ENCODE measurements at places on chromosomes 16 and 17. TPM values are rescaled to one million over a fixed set of nuclear protein-coding genes. Genes with fewer than 3 reads are reported as not detected.

SLC13A2 gene
- not detected for total RNA-seq

DNA sequence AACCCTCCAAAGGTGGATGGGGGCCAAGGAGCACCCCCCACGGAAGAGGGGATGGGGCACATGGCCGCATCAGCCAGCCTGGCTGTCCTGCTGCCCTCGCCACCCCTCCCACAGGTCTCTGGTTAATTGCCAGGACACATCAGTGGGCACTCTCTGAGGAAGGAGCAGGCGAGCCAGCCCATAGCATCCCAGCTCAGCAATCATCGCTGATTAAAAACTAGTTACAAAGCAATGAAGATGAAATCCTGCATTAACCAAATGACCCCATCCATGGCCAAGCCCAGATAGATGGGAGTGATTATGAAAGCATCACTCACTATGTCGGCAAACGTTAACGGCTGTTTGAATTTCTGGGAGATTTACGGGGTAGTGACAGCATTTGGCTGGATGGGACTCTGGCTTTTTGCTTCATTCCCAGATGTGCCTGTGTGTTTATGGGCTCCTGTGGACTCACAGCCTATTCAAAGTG, 45.3 kb downstream of the CCDC182 start:
- no peaks in the 10 kb centered on the region for H3K36me3 ChIP-seq
- H3K27me3 ChIP-seq: no peaks in the 10 kb centered on the region
- H3K4me3 ChIP-seq: no peak overlapping the region
- H3K27ac ChIP-seq: no peak overlapping the region

CACNG1 gene
- not detected for total RNA-seq

- no peak overlapping the region for H3K4me3 ChIP-seq
- H3K4me1 ChIP-seq: peaks cover 24% of the 10 kb centered on the region
- peak; percentile 92 for DNase-seq
- H3K27me3 ChIP-seq: no peaks in the 10 kb centered on the region
- H3K36me3 ChIP-seq: peaks cover 56% of the 10 kb centered on the region
Measured at GRCh38 chr16:88700636-88701482, 5.3 kb downstream of the RNF166 start.

SLC16A5 gene
- 4.6 TPM for total RNA-seq

- H3K36me3 ChIP-seq: peaks cover 40% of the 10 kb centered on the region
- no peaks in the 10 kb centered on the region for H3K4me1 ChIP-seq
- H3K4me3 ChIP-seq: no peak overlapping the region
- H3K27me3 ChIP-seq: no peaks in the 10 kb centered on the region
- no peak overlapping the region for H3K27ac ChIP-seq
Measured at GRCh38 chr16:87757841-87758426, 7.9 kb downstream of the KLHDC4 start.

ZNF423 gene
- total RNA-seq: 3.6 TPM

BEAN1 gene
- total RNA-seq: 0.41 TPM

GRCh38 chr17:28226563-28227315, 92.3 kb upstream of the TMEM97 start:
- peaks cover 47% of the 10 kb centered on the region for H3K27me3 ChIP-seq
- no peaks in the 10 kb centered on the region for H3K36me3 ChIP-seq
- peaks cover 13% of the 10 kb centered on the region for H3K4me1 ChIP-seq
- no peak for DNase-seq
- no peak overlapping the region for H3K27ac ChIP-seq

- no peak overlapping the region for H3K27ac ChIP-seq
- H3K4me1 ChIP-seq: no peaks in the 10 kb centered on the region
- no peaks in the 10 kb centered on the region for H3K36me3 ChIP-seq
- no peak overlapping the region for H3K4me3 ChIP-seq
Measured at GRCh38 chr17:60947100-60947499, 269.4 kb downstream of the BCAS3 start.

DNA sequence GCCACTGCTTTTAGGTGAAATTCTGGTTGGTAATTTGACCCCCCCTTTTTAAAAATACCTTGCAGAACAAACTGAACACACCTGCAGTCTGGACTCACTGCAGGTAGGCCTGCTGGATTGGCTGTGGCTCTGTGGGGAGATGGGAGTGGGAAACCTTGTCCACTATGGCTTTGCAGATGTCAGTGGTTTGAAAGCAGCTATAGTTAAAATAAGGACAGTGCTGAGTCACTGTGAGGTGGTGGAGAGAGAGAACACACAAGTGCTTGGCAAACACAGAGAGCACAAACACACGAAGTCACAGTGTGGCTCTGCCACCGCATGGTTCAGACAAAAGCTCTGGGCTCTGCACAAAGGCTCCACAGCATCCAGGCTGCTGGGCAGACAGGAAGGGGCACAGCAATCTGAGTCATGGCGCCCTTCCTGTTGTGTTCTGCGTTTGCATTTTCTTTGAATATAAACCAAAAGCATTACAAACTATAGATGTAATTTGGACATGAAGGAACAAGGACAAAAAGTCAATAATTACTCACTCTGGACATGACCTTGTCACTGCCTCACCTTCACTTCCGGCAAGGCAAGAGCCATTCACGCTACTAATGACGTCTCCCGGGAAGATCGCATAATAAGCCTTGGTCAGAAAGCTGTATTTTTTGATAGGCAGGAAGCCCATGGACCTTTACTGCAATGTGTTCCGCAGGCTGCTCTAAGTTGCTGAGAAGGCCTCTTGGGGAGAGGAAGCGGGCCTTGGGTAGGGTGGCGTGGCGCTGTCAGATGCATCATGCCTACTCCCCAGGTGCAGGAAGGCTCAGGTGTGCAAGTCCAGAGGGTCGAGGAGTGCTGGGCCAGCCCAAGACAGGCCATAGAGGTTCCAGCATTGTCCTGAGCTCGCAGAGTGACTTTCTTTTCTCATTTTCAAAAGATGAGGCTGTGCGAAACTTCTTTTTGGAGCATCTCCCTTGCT, 60.1 kb upstream of the MED9 start:
- peaks cover 11% of the 10 kb centered on the region for H3K4me1 ChIP-seq
- no peaks in the 10 kb centered on the region for H3K36me3 ChIP-seq
- H3K27me3 ChIP-seq: no peaks in the 10 kb centered on the region
- H3K4me3 ChIP-seq: no peak overlapping the region
- DNase-seq: peak; percentile 42

- H3K36me3 ChIP-seq: no peaks in the 10 kb centered on the region
- DNase-seq: no peak
- H3K4me3 ChIP-seq: no peak overlapping the region
- no peaks in the 10 kb centered on the region for H3K4me1 ChIP-seq
- H3K27me3 ChIP-seq: no peaks in the 10 kb centered on the region
- no peak overlapping the region for H3K27ac ChIP-seq
Measured at GRCh38 chr17:57375770-57376225, 119.5 kb downstream of the MSI2 start.

DNA sequence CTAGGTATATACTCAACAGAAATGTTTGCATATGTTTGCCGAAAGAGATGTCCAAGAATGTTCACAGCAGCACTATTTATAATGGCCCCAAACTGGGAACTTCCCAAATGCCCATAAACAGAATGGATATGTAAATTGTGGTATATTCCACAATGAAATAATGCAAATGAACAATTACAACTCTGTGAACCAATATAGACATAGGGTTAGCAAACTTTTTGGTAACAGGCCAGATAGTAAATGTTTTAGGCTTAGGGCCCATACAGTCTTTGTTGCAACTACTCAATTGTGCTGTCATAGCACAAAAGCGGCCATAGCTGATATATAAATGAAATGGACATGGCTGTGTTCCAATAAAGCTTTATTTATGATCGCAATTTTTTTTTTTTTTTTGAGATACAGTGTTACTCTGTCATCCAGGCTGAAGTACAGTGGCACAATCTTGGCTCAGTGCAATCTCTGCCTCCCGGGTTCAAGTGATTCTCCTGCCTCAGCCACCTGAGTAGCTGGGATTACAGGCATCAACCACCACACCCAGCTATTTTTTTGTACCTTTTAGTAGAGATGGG, 16.5 kb downstream of the XYLT1 start:
- H3K36me3 ChIP-seq: no peaks in the 10 kb centered on the region
- H3K4me3 ChIP-seq: no peak overlapping the region
- no peaks in the 10 kb centered on the region for H3K27me3 ChIP-seq
- H3K27ac ChIP-seq: no peak overlapping the region
- no peaks in the 10 kb centered on the region for H3K4me1 ChIP-seq

DNA sequence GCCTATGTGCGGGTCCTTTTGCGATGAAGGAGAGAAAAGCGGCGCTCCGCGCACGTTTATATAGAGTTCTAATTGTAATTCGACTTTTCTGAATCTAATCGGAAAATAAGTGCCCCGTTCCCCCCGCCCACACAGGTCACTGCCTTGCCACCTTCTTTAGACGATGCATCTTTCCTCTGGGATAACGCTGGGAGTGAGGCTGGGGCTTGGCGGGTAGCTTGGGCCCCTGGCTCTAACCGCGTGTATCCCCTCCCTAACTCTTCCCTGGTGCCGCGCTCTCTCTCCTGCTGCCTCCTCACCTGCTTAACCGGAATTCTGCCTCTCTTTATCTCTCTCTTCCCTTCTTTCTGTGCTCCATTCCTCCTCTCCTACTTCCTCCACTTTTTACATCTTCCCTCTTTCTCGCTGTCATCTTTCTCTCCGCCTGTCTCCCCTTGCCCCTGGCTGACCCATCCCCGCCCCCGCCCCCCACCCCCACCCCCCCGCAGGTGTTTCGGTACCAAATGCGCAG, 2.6 kb downstream of the LHX1 start:
- H3K36me3 ChIP-seq: no peaks in the 10 kb centered on the region
- no peak for DNase-seq
- H3K27ac ChIP-seq: no peak overlapping the region
- no peaks in the 10 kb centered on the region for H3K4me1 ChIP-seq
- peaks cover 100% of the 10 kb centered on the region for H3K27me3 ChIP-seq

LRRC37A2 gene
- 9.3 TPM for total RNA-seq

- H3K36me3 ChIP-seq: peaks cover 47% of the 10 kb centered on the region
- no peak overlapping the region for H3K4me3 ChIP-seq
- DNase-seq: no peak
- H3K4me1 ChIP-seq: no peaks in the 10 kb centered on the region
- H3K27me3 ChIP-seq: no peaks in the 10 kb centered on the region
- no peak overlapping the region for H3K27ac ChIP-seq
Measured at GRCh38 chr17:78872486-78872885, 30.5 kb downstream of the CEP295NL start.

GRCh38 chr16:75011634-75012307, 12.9 kb downstream of the ZNRF1 start:
- no peaks in the 10 kb centered on the region for H3K27me3 ChIP-seq
- H3K36me3 ChIP-seq: no peaks in the 10 kb centered on the region
- DNase-seq: no peak
- H3K27ac ChIP-seq: peak overlapping the region; percentile 69
- no peak overlapping the region for H3K4me3 ChIP-seq
- H3K4me1 ChIP-seq: peaks cover 56% of the 10 kb centered on the region

DNA sequence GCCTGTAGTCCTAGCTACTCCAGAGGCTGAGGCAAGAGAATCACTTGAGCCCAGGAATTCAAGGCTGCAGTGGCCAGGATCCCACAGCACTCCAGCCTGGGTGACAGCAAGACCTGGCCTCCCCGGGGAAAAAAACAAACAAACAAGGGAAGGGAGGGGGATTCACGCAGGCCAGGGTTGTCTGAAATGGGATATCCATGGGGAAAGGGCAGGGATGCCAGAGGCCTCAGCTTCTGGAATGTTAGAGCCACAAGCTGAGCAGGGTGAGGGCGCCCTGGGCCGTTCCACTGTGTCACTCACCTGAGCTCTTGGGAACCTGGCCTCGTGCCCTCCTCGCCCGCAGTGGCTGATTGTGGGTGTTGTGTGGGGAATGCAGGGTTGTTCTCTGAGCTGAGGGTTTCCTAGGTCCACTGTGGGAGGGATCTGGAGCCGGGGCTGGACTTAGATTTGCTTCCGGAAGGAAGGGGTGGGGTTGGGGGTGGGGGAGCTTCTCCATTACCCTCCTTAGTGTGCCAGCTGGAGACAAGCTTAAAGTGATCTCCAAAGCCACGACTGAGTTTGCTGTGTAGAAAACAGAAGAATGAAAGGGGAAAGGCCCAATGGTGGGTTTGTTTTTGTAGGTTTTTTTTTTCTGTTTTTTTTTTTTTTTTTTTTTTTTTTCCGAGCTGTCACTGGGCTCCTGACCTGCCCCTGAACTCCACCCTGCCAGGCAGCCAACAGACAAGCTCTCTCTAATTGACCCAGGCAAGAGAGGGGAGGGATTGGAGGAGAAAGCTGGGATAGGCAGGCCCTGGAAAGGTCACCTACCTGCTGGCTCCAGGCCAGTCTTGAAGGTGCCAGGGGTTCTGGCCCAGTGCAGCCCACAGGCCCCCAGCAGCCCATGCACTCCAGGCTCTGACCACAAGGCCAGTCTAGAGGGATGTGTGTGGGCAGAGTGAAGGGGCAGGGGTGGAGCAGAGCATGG, at the start of gene SULT1A1:
Gene SULT1A1 (minus strand): TSS at position 414 of the 964 bp plus-strand sequence. CDS start 1,189 bp downstream, outside the sequence.
- H3K27me3 ChIP-seq: no peaks in the 10 kb centered on the region
- peak within 1 kb of the TSS; percentile 3 for H3K27ac ChIP-seq

RPRML gene
- total RNA-seq: 0.71 TPM

GRCh38 chr16:48182979-48183537, 27.3 kb upstream of the ABCC12 start:
- H3K36me3 ChIP-seq: no peaks in the 10 kb centered on the region

GRCh38 chr16:81167851-81168250, 70.6 kb upstream of the BCO1 start:
- H3K4me1 ChIP-seq: no peaks in the 10 kb centered on the region
- H3K36me3 ChIP-seq: no peaks in the 10 kb centered on the region
- H3K4me3 ChIP-seq: no peak overlapping the region
- H3K27ac ChIP-seq: no peak overlapping the region

DNA sequence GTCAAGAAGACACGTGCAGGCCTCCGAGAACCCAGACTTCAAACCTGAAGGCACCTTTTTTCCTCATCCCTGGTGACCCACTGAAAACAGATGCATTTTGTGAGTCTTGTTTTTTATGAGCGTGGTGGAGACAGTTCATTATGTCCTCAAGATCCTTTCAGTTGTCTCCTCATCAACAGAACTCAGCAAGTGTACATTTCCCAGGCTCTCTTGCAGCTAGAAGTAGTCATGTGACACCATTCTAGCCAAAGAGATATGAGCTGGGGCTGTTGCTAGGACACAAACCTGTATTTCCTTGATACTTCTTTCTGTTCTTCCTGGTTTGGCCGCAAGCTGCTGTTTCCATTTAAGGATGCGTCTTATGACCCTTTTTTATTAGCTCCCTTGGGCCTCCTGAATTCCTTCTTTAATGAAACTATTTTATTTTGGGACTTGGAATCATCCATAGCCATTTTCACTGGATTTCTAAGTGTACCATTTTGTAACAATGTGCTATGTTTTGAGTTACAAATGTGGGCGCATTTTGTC, 135.7 kb upstream of the FOXF1 start:
- no peak overlapping the region for H3K4me3 ChIP-seq
- no peaks in the 10 kb centered on the region for H3K4me1 ChIP-seq
- no peak for DNase-seq
- H3K27ac ChIP-seq: no peak overlapping the region
- no peaks in the 10 kb centered on the region for H3K27me3 ChIP-seq
